ENCODE measurements at places on chromosomes 7 and 10.

DNA sequence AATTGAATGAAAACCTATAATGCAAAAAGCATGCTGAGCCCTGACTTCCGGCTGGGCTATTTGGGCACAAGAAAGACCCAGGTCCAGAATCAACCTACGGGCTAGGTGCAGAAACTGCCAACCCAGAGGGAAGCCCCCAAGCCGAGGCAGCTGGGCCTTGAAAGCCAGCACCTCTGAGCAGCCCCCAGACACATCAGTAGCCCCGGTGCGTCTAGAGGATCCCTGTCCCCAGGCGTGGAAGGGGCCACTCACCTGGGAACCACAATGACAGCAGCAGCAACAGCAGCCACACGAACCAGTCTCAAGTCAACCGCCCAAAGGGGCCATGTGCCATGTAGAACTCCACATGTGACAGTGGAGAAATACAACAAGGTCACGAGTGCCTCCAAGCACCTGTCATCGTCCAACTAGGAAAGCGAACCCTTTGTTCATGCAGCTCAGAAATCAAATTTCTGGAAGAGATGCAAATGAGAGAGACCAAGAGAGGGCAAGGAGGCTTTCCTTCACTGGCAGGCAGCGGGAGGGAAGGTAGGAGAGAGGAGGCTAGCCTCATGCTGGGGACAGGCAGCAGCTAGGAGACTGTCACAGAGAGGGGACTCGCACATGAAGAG, 57.5 kb upstream of the CHST15 start:
- DNase-seq = no peak

DNA sequence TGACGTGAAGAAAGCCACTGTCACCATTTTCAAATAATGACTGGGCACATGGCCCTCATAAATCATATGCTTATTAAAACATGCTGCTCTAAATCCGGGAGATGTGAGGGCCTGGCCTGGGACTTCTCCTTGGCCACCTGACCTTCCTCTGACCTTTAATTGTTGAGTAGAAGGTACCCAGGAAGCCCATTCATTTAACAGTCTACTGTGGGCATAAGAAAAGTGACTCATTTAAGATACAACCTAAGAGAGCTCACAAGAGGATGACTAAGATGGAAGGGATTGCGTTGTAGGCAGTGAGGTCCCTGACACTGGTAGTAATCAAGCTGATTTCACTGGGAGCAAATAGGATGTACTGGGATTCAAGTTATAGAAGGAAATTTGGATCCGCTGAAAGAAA, 203.4 kb upstream of the GPR26 start:
- no peak for DNase-seq

DNA sequence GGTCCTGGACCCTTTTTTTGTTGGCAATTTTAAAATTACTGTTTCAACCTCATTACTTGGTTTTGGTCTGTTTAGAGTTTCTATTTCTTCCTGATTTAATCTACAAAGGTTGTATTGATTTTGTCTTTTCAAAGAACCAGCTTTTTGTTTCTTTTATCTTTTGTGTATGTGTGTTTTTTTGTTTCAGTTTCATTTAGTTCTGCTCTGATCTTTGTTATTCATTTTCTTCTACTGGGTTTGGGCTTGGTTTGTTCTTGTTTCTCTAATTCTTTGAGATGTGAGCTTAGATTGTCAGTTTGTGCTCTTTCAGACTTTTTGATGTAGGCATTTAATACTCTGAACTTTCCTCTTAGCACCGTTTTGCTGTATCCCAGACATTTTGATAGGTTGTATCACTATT, 8.5 kb upstream of the MRPS33 start:
- no peak for DNase-seq

- DNase-seq = no peak
Measured at GRCh38 chr7:121107923-121108498, 119.5 kb downstream of the CPED1 start.

DNA sequence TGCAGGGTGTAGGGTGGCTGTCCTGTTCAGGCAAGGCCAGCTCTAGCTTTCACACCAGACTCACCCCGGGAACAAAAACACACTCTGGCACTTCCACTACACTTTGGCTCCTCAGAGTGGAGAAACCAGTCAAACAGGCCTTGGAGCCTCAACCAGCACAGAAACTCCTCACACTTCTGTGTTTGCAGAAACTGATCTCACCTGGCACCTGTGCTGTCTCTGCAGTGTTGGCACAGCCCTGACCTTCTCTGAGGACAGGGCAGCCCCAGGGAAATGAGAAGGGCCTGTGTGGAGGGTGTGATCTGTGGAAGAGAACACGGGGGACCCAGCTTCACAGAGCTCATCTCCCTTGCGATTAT, 4.1 kb upstream of the CALML5 start:
- DNase-seq = no peak

DNA sequence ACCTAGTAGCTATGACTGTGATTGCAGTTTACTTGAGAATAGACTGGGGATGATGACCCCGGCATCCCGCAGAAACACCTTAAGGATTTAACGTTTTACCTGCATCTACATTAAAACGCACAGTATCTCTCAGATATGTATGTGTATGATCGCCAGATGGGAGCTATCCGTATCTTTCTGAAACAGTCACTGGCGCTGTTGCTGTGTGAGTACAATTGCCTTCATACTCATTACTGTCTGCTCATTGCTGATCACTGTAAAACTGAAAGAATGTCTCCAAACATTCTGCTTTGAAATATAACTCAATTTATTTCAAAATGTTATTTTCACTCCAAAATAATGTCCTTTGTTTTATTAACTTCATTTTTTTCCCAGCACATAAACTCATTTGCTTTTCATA, 388.9 kb upstream of the AKR1E2 start:
- no peak for DNase-seq

DNA sequence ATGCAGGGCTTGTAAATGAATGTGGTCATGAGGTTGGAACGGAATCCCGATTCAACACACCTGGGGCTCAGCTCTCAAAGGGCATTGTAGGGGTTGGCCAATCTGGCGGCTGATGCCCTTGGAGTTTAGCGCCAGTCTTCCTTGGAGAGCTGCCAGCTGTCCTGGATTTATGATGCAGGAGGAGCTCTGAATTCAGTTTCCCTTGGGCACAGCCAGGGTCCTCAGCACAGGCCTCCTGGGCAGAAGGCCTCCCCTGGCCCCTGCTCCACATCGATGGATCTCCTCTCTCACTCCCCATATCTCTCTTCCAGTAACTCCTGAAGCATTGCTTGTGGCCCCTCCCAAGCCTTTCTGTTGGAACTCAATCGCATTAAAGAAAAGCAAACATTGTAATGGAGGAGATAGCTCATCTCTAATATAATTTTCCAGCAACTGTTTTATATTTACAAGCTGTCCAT, 985 bp upstream of the CYTH3 start:
- no peak for DNase-seq

- DNase-seq = no peak
Measured at GRCh38 chr7:128060018-128060417, 28.8 kb upstream of the LRRC4 start.

- peak; percentile 56 for DNase-seq
Measured at GRCh38 chr7:149883452-149883861, 9.7 kb downstream of the ATP6V0E2 start.

DNA sequence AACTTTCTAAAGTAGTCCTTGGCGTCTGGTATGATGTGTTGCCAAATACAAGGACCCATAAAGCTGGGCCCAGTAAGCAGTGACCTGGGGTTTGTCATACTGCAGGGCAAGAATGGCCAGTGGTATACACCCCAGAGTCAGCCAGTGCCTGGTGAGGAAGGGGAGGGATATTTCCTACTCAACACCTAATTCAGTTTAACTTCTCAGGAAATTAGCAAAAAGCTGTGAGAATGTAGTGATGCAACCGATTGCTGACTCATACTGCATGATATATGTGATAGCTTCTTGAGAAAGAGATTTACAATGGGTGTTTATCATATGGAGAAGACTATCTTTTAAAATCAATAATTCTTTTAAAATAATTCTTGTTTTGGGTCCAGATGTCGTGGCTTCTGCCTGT, 889.3 kb upstream of the CELF2 start:
- DNase-seq = no peak

DNA sequence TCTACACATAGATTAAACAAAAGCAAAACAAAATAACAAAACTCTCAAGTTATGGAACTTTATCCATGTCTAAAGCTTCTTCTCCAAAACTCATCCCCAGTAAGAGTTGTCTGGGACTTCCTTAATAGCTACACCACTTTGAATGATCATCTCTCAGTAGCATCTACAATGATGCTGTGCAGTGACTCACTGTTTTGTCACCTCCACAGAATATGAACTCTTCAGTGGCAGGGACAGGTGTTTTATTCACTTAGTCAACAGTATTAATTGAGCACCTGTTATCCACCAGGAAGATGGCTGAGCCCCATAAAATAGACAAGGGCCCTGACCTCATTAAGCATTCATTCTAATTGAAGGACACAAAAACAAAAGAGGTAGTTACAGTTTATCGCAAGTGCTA, 350.7 kb downstream of the ELMO1 start:
- DNase-seq = no peak

DNA sequence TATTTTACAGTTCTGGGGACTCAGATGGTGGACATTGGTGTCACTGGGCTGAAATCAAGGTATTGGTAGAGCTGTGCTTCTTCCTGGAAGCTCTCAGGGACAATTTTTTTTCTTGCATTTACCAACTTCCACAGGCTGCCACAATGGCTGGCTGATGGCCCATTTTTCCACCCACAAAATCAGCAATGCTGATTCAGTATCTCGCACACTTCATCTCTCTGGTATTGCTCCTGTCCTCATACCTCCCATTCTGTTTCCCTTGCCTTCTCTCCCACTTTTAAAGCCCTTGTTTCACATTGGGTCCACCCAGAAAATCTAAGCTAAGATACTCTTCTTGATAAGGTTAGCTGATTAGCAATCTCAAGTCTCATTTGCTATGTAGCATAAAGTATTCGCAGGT, 530.9 kb upstream of the POM121L12 start:
- no peak for DNase-seq

GRCh38 chr10:61621605-61622051, 41.1 kb upstream of the CABCOCO1 start:
- DNase-seq = no peak

- no peak for DNase-seq
Measured at GRCh38 chr7:139698844-139699243, 79.0 kb downstream of the HIPK2 start.

DNA sequence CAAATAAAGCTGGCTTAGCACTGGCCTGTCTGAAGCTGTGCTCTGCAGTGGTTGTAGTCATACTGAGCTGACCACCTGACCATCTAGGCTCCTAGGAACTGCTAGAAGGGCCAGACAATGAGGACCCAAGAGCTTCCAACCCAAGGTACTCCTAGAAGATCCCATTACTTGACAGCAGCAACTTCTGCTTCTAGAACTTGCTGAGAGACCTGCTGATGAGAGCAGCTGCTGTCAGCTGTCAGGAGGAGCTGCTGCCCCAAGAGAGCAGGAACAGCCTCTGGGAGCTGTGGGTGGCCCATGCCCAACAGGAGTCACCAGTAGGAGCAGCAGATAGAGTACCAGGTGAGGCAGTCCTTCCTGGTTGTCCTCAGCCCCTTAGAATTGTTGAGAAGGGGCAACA, 70.2 kb downstream of the RBM20 start:
- no peak for DNase-seq

DNA sequence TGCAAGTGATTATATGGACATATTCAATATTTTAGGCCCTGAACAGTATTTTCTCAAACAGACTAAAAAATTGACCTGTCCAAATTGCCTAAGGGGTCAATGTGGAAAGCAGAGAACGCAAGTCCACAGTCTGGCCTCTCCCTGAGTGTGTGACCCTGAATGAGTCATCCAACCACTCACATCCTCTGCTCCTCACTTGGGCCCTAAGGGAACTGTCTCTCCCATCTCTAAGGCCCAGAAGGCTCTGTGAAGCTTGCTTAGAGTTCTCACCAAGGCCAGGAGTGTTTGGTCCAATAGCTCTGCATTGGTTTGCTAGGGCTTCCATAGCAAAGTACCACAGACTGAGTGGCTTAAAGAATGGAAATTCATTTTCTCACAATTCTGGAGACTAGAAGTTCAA, 155.1 kb downstream of the LSM5 start:
- no peak for DNase-seq

DNA sequence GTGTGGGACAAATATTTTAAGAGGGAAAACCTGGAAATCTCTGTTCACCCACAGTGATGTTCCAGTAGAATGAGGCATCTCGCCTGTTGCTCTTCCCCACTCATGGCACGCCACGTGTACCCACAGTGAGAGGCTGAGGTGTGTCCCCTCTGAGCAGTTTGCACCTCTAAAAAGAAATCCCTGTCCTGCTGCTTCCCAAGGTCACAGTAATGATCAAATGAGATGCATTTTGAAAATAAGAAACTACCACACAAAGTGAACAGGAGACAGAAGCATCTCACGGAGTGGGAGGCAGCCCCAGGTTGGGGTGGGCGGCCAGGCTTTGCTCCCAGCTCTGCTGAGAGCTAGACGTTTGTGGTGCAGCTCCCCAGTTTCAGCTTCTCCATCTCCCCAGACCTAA, 12.4 kb upstream of the ZNF777 start:
- no peak for DNase-seq

GRCh38 chr10:52491246-52491995, 177.3 kb downstream of the DKK1 start:
- no peak for DNase-seq

GRCh38 chr7:6106140-6106904, 75.1 kb downstream of the ANKRD61 start:
- DNase-seq = peak; percentile 25

GRCh38 chr10:132138133-132138532, 48.6 kb upstream of the DPYSL4 start:
- DNase-seq = no peak
